ENCODE measurements at places on chromosomes 11 and 22. TPM values are rescaled to one million over a fixed set of nuclear protein-coding genes. Genes with fewer than 3 reads are reported as not detected.
A peak's percentile ranks its signal among the peaks of the same experiment; 100 is the strongest.

The MS4A6A gene
- 42.1 TPM for total RNA-seq

The APOA1 gene
- total RNA-seq: 62.6 TPM

The NXPE2 gene
- 0.22 TPM for total RNA-seq

The OR51E1 gene
- 1.3 TPM for total RNA-seq

The FOLR1 gene
- total RNA-seq: 0.49 TPM

The MUC6 gene
- not detected for total RNA-seq

The CCDC81 gene
- total RNA-seq: 0.71 TPM

The PKDREJ gene
- total RNA-seq: 0.08 TPM

The PRG3 gene
- total RNA-seq: not detected

The TNNI2 gene
- not detected for total RNA-seq

The TBX10 gene
- total RNA-seq: 0.14 TPM

The KIAA1671 gene
- total RNA-seq: 12.2 TPM

- DNase-seq: no peak
- no peak overlapping the region for H3K27ac ChIP-seq
- peaks cover 62% of the 10 kb centered on the region for H3K27me3 ChIP-seq
These were observed 36.0 kb downstream of the SYN3 start for GRCh38 chr22:33022231-33022630.

- no peak overlapping the region for H3K27ac ChIP-seq
- H3K4me1 ChIP-seq: peaks cover 6% of the 10 kb centered on the region
- no peaks in the 10 kb centered on the region for H3K36me3 ChIP-seq
- peaks cover 13% of the 10 kb centered on the region for H3K27me3 ChIP-seq
- DNase-seq: no peak
These were observed 31.7 kb upstream of the TMPRSS4 start for GRCh38 chr11:118045191-118045590.

GRCh38 chr11:34394771-34395300, 37.0 kb upstream of the ABTB2 start:
- no peak overlapping the region for H3K27ac ChIP-seq
- H3K36me3 ChIP-seq: no peaks in the 10 kb centered on the region
- peaks cover 6% of the 10 kb centered on the region for H3K4me1 ChIP-seq
- no peaks in the 10 kb centered on the region for H3K27me3 ChIP-seq
- no peak overlapping the region for H3K4me3 ChIP-seq
- DNase-seq: no peak

GRCh38 chr11:8597182-8597581, 3.2 kb upstream of the STK33 start:
- peaks cover 39% of the 10 kb centered on the region for H3K27me3 ChIP-seq
- H3K27ac ChIP-seq: no peak overlapping the region
- peaks cover 15% of the 10 kb centered on the region for H3K4me1 ChIP-seq
- no peak for DNase-seq
- no peak overlapping the region for H3K4me3 ChIP-seq

DNA sequence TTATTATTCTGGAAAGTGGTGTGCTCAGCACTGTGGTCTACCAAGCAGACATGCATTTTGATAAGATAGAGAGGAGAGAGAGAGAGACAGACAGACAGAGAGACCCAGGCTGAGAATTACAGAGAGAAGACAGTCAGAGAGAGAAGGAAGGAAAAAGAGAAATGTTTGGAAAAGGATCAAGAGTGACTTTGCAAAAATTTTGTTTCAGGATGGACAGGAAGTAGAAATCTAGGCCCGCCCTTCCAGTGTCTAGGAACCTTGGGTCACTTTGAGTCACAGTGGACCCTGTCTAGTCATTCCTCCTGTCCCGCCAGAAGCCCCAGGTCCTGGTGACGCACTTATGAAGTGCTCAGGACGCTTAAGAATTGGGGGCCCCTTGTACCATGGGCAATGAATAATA, 166.7 kb downstream of the ST3GAL4 start:
- H3K4me1 ChIP-seq: peaks cover 10% of the 10 kb centered on the region
- no peak overlapping the region for H3K27ac ChIP-seq
- DNase-seq: no peak
- peaks cover 83% of the 10 kb centered on the region for H3K27me3 ChIP-seq
- no peaks in the 10 kb centered on the region for H3K36me3 ChIP-seq

DNA sequence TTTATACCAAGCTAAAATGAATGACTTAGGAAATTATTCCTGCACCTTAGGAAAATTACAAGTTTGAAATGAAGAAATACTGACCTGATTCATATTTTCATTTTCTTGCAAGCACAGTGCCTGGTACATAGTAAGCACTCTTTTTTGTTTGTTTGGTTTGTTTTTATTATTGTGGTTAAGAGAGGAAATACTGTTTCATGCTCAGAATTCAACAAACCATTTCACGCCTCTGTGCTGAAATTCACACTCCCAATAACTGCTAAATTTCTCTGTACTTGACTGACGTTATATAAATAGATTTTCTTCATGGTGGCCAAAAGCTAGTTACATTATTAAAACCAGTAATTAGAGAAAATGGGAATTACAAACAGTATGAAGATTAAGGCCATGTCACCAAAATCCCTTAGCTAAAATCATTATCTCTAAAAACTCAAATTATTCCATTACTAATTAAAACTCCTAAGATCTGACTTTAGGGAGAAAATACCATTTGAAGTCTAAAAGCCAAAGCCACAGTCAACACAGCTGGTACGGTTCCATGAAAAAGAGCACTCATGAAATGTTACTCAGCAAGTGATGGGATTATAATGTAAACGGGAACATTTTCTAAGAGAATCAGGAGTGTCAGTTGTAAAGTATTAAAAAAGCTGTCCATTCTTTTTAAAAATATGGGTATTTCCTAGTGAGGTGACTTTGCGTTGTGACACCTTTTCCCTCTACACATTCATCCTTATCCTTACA, 77.8 kb upstream of the DDI1 start:
- no peak overlapping the region for H3K27ac ChIP-seq
- no peak overlapping the region for H3K4me3 ChIP-seq
- DNase-seq: no peak
- H3K4me1 ChIP-seq: no peaks in the 10 kb centered on the region
- H3K27me3 ChIP-seq: no peaks in the 10 kb centered on the region

DNA sequence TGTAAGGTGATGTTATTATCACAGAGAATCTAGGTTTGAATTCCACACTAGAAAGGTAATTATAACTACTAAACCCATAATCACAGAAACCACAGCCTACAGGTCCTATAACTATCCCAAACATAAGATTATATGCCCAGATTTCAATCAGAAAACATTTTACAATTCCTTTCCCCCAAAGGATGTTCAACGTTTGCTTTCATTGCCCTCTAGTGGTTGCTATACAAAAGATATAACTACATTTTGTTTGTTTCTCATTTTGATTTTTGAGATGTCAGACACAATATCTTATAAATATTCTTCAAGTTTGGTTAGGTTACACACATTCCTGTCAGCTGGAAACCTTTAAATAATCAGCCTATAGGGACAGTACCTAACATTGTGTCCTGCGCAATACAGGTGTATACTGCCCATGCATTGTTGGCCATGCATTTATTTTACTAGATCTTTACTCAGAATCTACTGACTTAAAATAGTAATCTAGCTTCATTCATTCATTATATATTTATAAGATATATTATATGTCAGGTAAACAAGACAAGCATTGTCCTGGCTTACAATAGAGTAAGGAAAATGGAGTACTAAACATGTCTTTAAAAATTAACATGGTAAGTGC, 530.5 kb upstream of the CCDC90B start:
- H3K4me3 ChIP-seq: no peak overlapping the region
- H3K27me3 ChIP-seq: peaks cover 5% of the 10 kb centered on the region
- no peak for DNase-seq
- H3K36me3 ChIP-seq: no peaks in the 10 kb centered on the region
- no peaks in the 10 kb centered on the region for H3K4me1 ChIP-seq

GRCh38 chr11:67271541-67272284, 5.4 kb downstream of the GRK2 start:
- peak overlapping the region; percentile 98 for H3K4me3 ChIP-seq
- H3K36me3 ChIP-seq: peaks cover 6% of the 10 kb centered on the region
- peak overlapping the region; percentile 94 for H3K27ac ChIP-seq
- no peaks in the 10 kb centered on the region for H3K27me3 ChIP-seq
- no peak for DNase-seq

DNA sequence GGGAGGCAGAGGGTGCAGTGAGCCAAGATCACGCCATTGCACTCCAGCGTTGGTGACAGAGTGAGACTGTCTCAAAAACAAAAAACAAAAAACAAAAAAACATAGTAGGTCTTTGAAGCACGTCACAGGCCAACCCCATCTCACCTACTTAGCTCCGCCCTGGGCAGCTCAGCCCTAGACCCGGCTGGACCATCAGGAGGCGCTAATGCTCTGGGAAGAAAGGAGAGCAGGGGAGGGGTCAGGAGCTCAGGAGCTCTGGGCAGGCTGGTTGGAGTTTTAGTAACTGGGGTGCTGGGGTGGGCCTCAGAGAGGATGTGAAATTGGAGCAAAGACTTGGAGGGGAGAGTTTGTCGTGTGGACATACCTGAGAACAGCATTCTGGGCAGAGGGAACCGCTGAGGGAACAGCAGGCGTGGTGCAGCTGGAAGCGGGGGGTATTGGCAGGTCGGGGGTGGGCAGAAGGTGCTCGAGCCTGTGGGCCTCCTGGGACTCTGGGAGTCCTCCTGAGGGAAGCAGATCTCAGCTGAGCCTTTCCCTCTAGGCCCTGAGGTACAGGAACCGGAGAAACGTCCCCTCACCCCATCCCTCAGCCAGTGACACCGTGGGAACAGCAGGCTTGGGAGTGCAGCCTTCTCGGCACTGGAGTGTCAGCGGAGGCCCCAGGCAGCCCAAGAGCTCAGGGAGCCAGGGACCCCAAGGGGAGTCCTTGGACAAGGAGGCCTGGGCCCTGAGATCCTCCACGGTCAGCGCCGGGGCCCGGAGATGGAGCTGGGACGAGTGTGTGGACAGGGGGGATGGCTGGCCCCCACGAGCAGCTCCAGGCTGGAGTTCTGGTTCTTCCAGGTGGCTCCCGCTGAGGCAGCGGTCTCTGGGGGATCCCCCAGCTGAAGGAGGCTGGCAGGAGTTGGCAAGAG, 2.2 kb upstream of the RPS6KA4 start:
- H3K27me3 ChIP-seq: no peaks in the 10 kb centered on the region
- no peak for DNase-seq
- H3K4me1 ChIP-seq: peaks cover 48% of the 10 kb centered on the region
- peak overlapping the region; percentile 92 for H3K27ac ChIP-seq
- H3K36me3 ChIP-seq: peaks cover 15% of the 10 kb centered on the region
- H3K4me3 ChIP-seq: no peak overlapping the region

- H3K27ac ChIP-seq: no peak overlapping the region
- no peak for DNase-seq
- H3K36me3 ChIP-seq: no peaks in the 10 kb centered on the region
- H3K4me3 ChIP-seq: no peak overlapping the region
- H3K4me1 ChIP-seq: no peaks in the 10 kb centered on the region
- H3K27me3 ChIP-seq: peaks cover 38% of the 10 kb centered on the region
These were observed 71.4 kb downstream of the BUD13 start for GRCh38 chr11:116701297-116701801.

- no peak overlapping the region for H3K4me3 ChIP-seq
- H3K27me3 ChIP-seq: peaks cover 9% of the 10 kb centered on the region
- no peaks in the 10 kb centered on the region for H3K36me3 ChIP-seq
- peaks cover 7% of the 10 kb centered on the region for H3K4me1 ChIP-seq
- DNase-seq: no peak
These were observed 126.7 kb upstream of the RCN1 start for GRCh38 chr11:31964181-31964580.

- no peaks in the 10 kb centered on the region for H3K27me3 ChIP-seq
- H3K27ac ChIP-seq: peak overlapping the region; percentile 46
- no peak for DNase-seq
- no peak overlapping the region for H3K4me3 ChIP-seq
- H3K36me3 ChIP-seq: no peaks in the 10 kb centered on the region
These were observed 42.9 kb upstream of the AKIP1 start for GRCh38 chr11:8867931-8868631.

- H3K27ac ChIP-seq: no peak overlapping the region
- H3K4me3 ChIP-seq: no peak overlapping the region
- H3K27me3 ChIP-seq: no peaks in the 10 kb centered on the region
- DNase-seq: no peak
These were observed 7.6 kb downstream of the PSMD13 start for GRCh38 chr11:244376-244775.

DNA sequence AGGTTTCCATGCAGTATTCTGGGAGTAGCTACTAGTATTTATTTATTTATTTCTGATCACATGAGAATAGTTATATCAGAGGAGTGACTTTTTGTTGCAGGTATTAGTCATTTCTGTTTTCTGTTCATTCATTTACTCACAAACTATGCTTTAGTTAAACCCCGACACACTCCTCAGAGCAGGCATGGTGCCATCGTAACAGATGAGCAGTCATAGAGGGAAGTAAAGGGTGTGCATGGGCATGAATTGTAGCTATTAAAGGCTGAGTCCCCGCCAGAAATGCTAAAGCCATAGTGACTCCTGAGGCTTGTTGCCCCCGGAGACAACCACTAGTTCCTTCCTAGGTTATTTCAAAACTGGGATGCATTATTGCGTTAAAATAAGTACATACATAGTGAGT, 10.6 kb downstream of the JHY start:
- H3K36me3 ChIP-seq: no peaks in the 10 kb centered on the region
- H3K4me1 ChIP-seq: no peaks in the 10 kb centered on the region
- H3K4me3 ChIP-seq: no peak overlapping the region
- H3K27ac ChIP-seq: no peak overlapping the region
- DNase-seq: no peak

- H3K4me3 ChIP-seq: no peak overlapping the region
- DNase-seq: no peak
- H3K27me3 ChIP-seq: peaks cover 50% of the 10 kb centered on the region
- no peak overlapping the region for H3K27ac ChIP-seq
- H3K36me3 ChIP-seq: no peaks in the 10 kb centered on the region
These were observed 51.8 kb downstream of the CD6 start for GRCh38 chr11:61023086-61023965.

- no peaks in the 10 kb centered on the region for H3K36me3 ChIP-seq
- H3K27me3 ChIP-seq: no peaks in the 10 kb centered on the region
- no peak overlapping the region for H3K4me3 ChIP-seq
- no peak overlapping the region for H3K27ac ChIP-seq
- no peak for DNase-seq
These were observed 256.4 kb upstream of the SESN3 start for GRCh38 chr11:95487391-95487790.

DNA sequence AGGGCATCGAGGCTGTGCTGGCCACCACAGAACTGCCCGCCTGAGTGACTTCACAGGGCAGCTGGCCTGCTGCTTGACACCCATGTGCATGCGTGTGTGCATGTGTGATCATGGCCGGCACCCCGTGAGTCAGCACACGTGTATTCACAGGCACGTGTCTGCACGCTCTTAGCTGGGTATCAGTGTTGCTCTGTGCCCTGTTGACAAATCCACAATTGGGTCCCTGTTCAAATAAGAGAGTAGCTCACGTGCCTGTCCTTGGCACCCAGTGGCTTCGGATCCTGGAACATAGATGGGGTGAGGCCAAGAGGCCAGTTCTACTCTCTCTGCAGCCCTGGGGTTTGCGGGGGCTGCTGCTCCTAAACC, 14.0 kb downstream of the B3GAT1 start:
- no peak for DNase-seq
- no peak overlapping the region for H3K27ac ChIP-seq
- peaks cover 95% of the 10 kb centered on the region for H3K27me3 ChIP-seq
- no peaks in the 10 kb centered on the region for H3K36me3 ChIP-seq
